Kasumi-1 (cell line): ENCODE measurements at places on chromosomes 2 and 18.

DNA sequence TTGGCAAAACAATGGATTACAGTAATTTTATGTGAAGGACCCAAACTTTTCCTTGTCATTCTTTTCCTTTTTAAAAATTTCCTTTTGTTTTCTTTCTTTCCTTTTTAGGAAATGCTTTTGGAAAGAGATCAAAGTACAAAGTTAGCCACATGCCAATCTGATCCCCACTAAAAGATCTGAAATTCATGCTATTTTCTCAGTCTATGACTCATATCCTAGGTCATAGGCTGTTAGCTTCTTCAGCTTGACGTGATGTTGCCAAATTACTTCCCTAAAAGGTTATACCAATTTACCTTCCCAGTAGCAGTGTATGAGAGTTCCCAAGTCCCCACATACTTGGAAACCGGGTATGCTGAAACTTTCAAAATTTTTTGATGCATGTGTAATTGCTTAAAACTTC is 355.3 kb downstream of the INSIG2 start:
- no peak for DNase-seq

GRCh38 chr2:19476327-19476726 is 117.9 kb upstream of the OSR1 start:
- DNase-seq: no peak

GRCh38 chr2:45396671-45397070 is 214.4 kb downstream of the SRBD1 start:
- DNase-seq: no peak

GRCh38 chr18:76967721-76968472 is 145.5 kb downstream of the ZNF236 start:
- DNase-seq: no peak

- DNase-seq: no peak
Observed at GRCh38 chr2:98552499-98553179, 55.7 kb downstream of the COA5 start.
